Stimulated activated CD8-positive, alpha-beta memory T cell treated with anti-CD3 and anti-CD28 coated beads, Interleukin-15, amount 100 ng/mL, for 48 hours (primary cell): ENCODE measurements at places on chromosomes 6 and 20.

GRCh38 chr20:62925420-62926228 lies 681 bp downstream of the DIDO1 start:
- DNase-seq, result no peak

GRCh38 chr6:169789146-169789943 lies 37.9 kb downstream of the ERMARD start:
- DNase-seq, result no peak

- no peak for DNase-seq
Measured at GRCh38 chr20:11368965-11369711, 548.6 kb upstream of the BTBD3 start.

DNA sequence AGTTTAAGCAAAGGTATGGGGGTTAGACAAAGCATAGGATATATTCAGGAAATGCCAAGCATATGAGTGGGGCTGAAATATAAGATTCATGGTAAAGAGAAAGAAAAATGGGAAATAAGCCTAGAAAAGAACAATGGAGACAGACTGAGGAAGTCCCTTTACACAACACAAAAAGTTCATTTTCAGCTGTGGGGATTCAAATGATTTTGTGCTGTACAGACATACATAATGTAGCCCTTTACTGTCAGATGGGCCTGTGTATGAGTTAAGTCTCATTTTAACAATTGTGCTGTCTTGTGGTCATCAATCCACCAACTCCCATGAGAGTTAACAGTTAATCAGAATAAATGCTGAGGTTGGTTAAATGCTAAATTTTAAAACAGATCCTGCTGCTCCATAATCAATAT lies 37.2 kb downstream of the REV3L start:
- no peak for DNase-seq

GRCh38 chr6:93391965-93392364 lies 27.4 kb downstream of the EPHA7 start:
- DNase-seq, result no peak
